Midbrain (tissue), 1 donor: ENCODE measurements at places on chromosomes 2 and 18.

DNA sequence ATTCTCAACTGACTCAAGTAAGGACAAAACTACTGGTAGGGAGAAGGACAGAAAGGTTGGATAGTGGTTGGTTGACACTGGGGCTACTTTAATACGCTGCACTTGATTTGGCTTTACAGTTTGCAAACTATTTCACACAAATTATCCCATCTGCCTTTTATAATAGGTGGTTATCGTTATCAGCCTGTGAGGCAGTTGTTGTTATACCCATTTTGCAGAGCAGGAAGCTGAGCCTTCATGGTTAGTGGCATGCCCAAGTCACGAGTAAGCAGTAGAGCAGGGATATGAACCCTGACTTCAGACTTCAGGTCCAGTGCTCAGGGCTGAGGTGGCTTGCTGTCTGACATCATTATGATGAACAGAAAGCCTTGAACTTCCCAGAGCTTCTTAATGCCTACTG lies 5.3 kb downstream of the CTIF start:
- DNase-seq, result no peak

GRCh38 chr2:96773922-96774321 lies 13.2 kb downstream of the CNNM4 start:
- no peak for DNase-seq

GRCh38 chr2:240139666-240140393 lies 628 bp downstream of the OTOS start:
- no peak for DNase-seq

GRCh38 chr2:152221839-152222238 lies 46.3 kb upstream of the STAM2 start:
- peak; percentile 37 for DNase-seq

DNA sequence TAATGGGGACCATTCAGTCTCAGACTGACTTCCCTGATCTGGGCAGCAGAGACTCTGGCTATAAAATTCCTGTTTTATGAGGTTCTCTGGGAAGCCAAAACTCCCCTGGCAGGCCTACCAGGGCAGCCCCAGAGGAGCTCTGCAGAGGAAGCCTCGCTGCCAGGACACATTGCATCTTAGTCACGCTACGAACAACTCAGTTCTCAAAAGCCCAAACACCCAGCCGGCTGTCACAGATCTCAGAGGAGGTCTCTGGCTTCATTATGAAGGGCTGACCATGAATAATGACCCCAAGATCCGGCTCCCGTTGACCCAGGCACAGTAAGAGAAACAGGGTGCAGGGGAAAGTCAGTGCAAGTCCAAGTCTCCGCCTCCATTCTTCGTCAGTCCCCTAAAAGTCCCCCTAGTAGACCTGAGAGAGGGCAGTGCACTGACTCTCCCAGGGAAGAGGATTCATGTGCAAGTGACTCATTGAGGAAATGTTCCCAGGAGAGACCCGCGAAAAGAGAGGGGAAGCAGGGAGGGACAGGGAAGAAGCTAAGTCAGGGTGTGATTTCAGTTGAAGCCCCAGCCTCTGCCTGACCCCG lies 212.3 kb downstream of the CYP26B1 start:
- no peak for DNase-seq

GRCh38 chr18:5600378-5601071 lies 56.7 kb upstream of the EPB41L3 start:
- peak; percentile 27 for DNase-seq

DNA sequence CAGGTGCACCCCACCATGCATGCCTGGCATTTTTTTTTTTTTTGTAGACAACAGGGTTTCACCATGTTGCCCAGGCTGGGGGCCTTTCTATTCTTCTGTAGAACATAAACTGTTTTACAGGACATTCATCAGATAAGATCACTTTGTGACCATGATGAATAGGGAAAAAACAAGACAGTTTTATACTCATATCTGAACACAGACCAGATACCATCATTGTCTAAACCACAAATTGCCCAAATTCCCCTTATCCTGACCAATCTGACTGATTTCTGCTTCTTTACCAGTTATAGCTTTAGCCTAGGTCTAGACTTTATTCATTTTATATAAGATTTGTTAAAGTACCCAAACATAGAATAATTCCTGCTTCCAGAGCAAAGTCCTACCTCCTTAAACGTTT lies 1699.3 kb upstream of the TMEFF2 start:
- DNase-seq, result no peak

DNA sequence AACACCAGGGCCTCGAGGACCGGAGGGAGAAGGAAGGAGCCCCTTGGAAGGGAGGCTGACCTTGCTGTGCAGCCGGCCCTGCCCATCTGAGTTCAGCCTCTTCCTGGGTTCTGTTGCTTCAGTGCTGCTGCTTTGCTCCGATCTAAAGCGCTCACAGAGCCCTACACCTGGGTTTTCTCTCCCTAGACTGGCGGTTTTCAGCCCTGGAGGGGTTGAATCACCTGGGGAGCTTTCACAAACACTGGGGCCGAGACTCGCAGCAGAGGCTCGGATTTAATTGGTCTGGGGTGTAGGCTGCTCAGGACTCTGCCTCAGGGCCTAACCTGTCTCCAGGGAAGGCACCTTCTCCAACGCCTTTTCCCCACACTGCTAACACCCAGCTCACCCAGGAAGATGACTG lies 40.9 kb upstream of the SMAD7 start:
- no peak for DNase-seq

DNA sequence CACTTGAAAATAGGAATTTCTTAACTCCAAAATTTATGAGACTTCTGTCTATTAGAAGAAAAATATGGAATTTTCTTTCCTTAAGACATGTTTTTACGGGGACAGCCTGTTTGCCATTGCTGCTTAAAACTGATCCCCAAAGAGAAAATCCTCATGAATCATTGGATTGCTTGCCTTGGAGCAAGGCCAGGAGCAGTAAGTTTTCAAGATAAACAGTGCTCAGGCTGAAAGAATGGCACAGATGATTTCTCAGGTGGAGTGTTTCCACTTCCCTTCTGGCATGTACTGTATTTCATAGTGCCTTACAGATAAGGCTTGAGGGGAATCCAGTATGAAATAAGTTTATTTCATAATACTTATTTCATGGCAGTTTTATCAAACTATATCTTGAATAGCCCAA lies 74.3 kb upstream of the MMADHC start:
- no peak for DNase-seq

DNA sequence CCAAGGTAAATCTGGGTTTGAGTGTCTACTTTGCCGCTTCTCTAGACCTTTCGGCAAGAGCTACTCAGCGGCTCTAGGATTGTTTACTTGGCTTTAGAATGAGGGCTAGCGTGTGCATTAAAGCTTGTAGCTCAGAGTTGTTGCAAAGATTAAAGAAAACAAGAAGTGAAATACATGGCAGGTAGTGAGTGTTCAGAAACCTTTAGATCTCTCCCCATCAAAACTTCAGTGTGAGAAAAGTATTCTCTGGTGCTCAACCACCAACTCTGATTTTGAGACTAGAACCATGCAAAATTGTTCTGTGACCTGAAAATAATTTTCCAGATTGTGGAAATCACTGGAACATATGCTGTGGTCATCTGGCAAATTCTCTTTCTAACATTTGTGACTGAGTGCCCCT lies 512.0 kb downstream of the CMPK2 start:
- no peak for DNase-seq

GRCh38 chr2:79041032-79041448 lies 15.5 kb downstream of the REG3G start:
- no peak for DNase-seq

DNA sequence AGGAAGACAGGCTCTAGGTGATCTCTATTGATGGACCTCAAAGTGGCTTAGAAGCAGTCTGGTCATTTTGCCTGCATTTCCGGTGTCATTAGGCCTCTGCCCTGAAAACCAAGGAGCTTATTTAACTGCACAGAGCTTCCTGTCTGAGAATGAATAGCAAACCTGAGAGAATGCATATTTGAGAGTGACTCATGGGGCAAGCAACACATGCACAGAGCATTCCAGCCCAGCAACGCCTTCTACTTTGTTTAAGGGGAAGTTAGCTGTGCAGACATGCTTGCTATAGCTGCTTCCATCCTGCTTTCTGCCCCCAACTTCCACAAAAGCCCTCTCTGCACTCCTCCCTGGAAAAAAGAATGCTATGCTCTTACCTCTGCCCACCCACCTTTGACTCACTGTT lies 232.8 kb downstream of the GRB14 start:
- DNase-seq, result no peak

- no peak for DNase-seq
These were observed 166.3 kb downstream of the C1D start for GRCh38 chr2:67896476-67896875.

- peak; percentile 69 for DNase-seq
These were observed 165.8 kb downstream of the TNS1 start for GRCh38 chr2:217836901-217837491.

- no peak for DNase-seq
These were observed 247.6 kb downstream of the RPRM start for GRCh38 chr2:153230977-153231376.

GRCh38 chr2:102000813-102001766 lies 9.3 kb downstream of the IL1R2 start:
- no peak for DNase-seq

DNA sequence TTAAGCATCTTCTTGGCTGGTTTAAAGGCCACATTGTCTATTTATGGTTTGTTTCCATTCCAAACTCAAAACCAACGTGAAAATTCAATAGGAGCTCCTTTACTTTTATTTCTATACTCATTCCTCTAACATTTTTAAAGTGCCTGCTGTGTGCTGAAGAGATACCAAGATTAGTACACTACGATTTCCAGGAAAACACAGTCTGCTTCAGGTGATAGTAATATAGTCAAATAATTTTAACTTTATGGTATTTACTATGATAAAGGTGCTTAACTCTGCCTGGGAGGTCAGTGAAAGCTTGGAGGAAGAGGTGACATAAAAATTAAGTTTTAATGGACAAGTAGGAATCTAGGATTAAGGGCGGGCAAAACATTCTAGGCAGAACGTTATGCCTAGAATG lies 121.4 kb downstream of the KIAA1328 start:
- DNase-seq, result no peak

DNA sequence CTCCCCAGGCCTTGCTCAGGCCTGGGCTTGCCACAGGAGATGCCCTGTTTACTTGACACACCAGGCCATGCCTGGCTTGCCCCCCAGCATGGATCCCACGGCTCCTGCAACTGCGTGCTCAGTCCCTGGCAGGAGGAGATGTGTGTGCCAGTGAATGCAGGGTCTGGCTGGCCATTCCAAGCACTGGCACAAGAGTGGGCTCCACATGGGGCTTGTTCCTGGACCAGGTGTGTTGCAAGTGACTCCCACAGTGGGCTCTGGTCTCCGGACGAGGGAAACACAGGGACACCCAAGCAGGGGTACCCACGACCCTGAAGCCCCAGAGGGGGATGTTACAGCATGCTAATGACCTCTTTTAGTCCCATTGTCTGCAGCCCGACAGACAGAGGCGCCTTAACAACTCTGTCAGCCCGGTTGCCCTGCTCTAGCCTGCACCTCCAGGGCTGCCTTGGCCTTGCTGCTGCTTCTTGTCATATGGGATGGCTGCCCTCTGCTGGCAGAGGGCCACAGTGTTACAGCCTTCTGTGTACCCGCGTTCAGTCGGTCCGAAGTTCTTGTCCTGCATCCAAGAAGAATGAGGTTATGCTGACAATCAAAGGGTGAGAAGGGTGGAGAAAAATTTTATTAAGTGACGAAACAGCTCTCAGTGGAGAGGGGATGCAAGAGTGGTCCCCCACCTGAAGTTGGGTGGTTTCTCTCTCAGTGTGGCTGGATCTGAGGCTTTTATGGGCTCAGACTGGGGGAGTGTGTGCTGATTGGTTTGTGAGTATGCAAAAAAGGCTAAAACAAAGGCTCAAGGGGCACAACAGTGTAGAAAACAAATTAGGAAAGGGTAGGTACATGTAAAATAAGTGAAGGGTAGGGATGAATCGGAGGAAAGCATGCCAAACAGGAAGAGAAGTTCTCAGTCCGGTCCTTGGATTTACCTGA lies 180.4 kb downstream of the MBD5 start:
- no peak for DNase-seq

DNA sequence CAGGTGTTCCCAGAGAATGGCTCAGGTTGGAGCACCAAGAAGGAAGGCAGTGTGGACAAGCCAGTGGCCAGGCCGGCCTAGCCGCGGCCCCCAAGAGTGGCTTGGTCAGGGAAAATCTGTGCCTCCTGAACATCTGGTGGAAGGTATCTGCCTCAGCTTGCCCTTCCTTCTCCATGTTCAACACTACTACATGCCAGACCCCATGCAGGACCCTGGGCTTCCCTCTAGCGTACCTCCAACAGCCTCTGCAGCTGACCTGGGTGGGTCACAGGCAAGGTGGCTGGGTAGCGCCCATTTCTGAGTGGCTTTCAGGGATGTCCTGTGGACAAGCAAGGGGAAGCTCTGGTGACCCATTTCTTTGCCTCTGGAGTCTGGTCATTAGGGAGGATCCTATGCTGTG lies 7.7 kb downstream of the WNT10A start:
- no peak for DNase-seq

GRCh38 chr2:64141674-64142405 lies 2.4 kb downstream of the PELI1 start:
- peak; percentile 37 for DNase-seq

GRCh38 chr18:9094307-9095226 lies 7.9 kb upstream of the NDUFV2 start:
- no peak for DNase-seq

DNA sequence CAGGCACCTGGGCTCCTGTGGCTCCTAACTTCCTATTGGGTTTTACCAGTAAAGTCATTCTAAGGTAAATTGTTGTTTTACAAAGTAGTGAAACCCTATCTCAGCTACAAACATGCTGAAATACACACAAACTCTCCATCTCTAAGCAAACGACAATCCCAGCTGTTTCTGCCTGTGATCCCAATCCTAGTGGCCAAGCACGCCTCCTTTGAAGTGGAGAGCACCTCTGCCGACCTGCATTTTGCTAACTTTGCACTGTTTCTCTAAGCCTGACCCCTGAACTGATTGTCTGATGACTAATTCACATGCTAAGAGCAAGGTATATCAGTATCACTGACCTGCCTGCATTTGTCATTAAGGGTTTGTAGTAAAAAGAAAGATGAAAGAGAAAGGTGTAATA lies 124.3 kb downstream of the PAX3 start:
- no peak for DNase-seq

- DNase-seq, result no peak
These were observed 87.3 kb upstream of the LCLAT1 start for GRCh38 chr2:30359644-30360167.

GRCh38 chr2:101310834-101311695 lies 2.6 kb upstream of the RNF149 start:
- no peak for DNase-seq

DNA sequence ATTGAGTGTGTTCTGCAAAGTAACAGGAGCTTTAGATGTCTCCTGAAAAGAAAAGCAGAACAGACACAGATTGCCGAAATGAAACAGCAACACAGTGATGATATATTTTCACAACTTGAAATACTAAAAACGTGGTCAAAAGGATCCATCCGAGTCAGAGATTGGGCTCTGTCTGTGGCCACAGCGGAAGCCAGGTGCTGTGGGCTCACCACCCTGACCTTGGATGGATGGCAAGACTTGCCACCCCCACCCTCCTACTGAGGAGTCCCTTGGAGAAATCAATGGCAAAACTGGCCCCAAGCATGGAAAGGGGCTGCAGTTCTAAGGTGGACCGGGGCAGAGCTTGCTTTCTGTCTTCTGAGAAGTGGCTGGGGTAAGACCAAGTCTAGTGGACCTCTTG lies 31.4 kb upstream of the ACKR3 start:
- DNase-seq, result no peak

GRCh38 chr2:133956434-133956935 lies 297.4 kb upstream of the MGAT5 start:
- no peak for DNase-seq
